ENCODE measurements at places on chromosomes 16 and 17.
A peak's percentile ranks its signal among the peaks of the same experiment; 100 is the strongest.

- DNase-seq: peak; percentile 81
Measured at GRCh38 chr17:29168079-29168758, 12.0 kb downstream of the MYO18A start.

DNA sequence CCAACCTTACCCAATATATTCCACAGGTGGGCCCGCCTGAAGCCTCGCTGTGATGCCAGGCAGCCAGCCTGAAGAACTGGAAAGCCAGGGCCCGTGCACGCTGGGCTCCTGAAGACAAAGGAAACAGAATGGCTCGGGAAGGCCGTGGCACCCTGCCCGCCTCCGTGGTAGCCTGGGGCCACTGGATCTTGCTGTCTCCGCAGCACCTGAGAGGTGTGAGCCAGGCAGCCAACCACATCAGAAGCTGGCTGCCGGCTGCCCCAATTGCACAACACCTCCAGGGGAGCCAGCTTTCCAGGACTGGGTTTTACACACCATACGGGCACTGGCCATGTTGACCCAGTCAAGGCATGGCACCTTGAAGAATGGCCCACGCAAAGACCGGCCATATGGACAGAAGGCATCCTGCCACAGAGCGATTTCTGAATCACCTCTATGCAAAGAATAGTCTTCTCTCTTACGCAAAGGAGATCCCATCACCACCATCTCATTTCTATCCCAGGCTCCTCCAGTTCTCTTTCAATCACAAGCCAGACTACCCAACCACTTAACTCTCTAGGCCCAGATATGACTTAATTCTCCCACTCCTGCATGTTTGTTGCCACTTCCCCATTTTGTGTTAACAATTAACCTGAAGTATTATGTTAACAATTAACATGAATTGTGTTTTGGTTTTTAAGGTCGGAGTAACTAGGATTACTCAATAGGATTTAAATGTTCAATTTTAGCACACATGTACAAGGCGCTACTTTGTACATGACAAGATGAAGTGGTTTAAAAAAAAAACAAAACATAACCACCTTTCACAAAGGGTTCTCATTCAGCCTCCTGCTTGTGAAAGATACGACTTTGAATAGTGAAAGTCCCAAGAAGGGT lies 32.1 kb downstream of the ZFHX3 start:
- DNase-seq: no peak

GRCh38 chr16:9836118-9836736 lies 346.0 kb downstream of the GRIN2A start:
- DNase-seq: peak; percentile 47

- DNase-seq: no peak
Measured at GRCh38 chr16:23952128-23952970, 116.6 kb downstream of the PRKCB start.

- peak; percentile 90 for DNase-seq
Measured at GRCh38 chr17:42832934-42833766, at the start of gene PSME3. Gene PSME3, plus strand, starts transcription at chr17:42833397. Its CDS starts 235 bp downstream, at chr17:42833632.

GRCh38 chr16:2252806-2253148 lies 1.4 kb upstream of the ECI1 start:
- no peak for DNase-seq

- no peak for DNase-seq
Measured at GRCh38 chr16:79758615-79759346, 158.2 kb upstream of the MAF start.

DNA sequence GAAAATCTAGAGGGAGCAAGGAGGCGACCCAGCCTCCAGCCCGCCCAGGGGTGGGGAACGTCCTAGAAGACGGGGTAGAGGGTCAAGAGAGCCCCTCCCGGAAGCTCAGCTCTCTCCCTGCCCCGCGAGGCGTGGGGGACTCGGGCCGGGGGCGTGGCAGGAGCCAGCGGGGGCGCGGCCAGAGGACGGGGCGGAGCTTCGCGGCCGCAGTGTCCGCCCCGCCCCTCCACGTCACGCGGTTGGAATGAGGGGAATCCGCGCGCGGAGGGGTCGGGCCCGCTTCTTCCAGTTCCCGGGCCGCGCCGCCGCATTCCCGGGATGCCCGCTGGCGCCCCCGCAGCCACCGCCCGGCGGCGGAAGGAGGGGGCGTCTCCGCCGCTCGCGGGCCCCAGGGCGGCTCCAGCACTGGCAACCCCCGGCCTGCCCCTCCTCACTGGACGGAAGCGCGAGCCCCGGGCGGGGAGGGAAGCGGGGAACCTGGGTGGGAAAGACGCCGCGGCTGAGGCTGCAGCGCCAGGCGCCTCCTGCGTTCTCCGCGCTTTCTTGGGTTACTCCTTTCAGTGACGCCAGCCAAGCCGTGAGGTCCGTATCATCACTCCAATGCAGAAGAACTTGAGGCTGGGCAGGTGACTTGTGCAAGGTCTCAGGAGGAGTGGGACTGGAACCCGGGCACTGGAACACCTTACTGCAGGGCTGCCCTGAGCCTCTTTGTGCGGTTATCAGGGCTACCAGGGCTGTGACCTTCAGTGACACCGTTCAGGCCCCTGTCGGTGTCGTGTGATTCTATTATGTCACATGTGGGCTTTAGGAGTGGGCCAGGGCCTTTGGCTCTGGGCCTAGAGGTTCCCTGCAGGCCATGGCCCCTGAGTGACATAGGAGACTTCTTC lies 4.3 kb downstream of the MYO1C start:
- peak; percentile 91 for DNase-seq

GRCh38 chr17:59601130-59601529 lies 18.6 kb upstream of the CLTC start:
- DNase-seq: no peak

- peak; percentile 78 for DNase-seq
Measured at GRCh38 chr17:19958023-19958422, 19.6 kb downstream of the AKAP10 start.

- no peak for DNase-seq
Measured at GRCh38 chr17:79658811-79659207, 48.0 kb upstream of the RBFOX3 start.

- no peak for DNase-seq
Measured at GRCh38 chr17:74271281-74271680, 2.8 kb upstream of the DNAI2 start.

- DNase-seq: no peak
Measured at GRCh38 chr17:1867307-1867706, 37.5 kb downstream of the RPA1 start.

DNA sequence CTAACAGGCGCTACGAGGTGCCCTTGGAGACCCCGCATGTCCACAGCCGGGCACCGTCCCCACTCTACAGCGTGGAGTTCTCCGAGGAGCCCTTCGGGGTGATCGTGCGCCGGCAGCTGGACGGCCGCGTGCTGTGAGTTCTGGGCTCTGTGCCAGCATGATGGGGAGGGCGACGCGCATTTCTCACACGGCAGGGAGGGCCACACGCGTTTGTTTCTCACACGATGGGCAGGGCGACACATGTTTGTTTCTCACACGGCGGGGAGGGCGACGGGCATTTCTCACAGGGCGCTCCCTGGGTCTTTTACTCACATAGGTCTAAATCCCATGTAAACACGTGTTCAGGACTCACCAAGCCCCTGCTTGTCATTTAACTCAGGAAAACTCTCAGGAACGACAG lies 4.4 kb downstream of the GAA start:
- no peak for DNase-seq

- DNase-seq: no peak
Measured at GRCh38 chr16:74748616-74749026, 26.0 kb downstream of the FA2H start.

GRCh38 chr17:58083491-58084316 lies 485 bp downstream of the DYNLL2 start:
- peak; percentile 67 for DNase-seq

DNA sequence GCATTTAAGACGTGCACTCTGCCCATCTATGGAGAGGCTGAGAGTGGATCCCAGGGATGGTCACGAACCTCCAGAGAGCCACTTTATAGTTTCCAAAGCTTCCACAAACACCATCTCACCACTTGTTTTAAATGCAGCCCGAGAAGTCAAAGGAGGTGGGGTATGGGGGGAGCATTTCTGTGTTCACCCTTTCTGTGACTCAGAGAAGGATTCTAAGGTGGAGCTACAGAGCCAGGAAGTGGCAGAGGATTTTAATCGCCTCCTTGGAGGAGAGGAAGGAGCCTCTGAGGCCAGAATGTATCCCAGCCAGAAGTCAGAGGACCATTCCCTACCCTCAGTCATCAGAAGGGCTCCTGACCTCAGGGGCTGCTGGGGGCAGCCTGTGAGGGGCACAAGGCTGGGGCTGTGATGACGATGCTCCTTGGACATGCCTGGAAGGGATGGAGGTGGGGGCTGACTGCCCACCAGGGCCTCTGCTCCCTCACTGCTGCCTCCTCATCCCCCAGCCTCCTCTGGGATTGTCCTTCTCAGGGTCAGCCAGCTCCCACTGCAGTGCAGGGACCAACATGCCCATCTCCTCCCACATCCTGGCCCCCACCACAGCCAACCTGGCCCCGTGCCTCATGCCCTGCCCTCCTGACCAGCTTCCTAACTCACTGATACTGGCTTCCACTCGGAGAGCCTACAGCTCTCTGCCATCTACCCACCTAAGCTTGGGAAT lies 2.8 kb downstream of the XYLT2 start:
- no peak for DNase-seq

- DNase-seq: peak; percentile 29
Measured at GRCh38 chr16:86854626-86855294, 276.4 kb downstream of the FOXL1 start.

DNA sequence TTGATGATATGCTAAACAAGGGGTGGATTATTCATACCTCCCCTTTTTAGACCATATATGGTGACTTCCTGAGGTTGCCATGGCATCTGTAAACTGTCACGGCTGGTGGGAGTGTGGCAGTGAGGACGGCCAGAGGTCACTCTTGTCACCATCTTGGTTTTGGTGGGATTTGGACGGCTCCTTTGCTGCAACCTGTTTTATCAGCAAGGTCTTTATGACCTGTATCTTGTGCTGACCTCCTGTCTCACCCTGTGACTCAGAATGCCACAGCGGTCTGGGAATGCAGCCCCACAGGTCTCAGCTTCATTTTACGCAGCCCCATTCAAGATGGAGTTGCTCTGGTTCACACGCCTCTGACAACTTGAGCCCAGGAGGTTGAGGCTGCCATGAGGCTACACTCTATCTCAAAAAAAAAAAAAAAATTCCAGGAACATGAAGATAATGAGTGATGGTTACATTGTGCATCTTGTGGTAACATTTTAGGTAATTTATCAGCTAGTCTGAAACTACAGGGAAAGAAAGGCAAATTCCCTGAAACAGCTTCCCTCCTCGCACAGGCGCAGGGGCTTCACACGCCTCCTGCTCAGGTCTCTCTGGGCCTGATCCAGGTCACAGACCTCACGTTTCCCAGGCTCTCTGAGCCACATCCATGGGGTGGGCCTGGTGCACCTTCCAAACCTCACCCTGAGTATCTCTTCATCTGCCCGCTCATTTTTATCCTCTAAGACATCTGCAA lies 15.3 kb upstream of the UBE2I start:
- DNase-seq: no peak

- no peak for DNase-seq
Measured at GRCh38 chr17:77923776-77924513, 34.6 kb upstream of the TNRC6C start.

DNA sequence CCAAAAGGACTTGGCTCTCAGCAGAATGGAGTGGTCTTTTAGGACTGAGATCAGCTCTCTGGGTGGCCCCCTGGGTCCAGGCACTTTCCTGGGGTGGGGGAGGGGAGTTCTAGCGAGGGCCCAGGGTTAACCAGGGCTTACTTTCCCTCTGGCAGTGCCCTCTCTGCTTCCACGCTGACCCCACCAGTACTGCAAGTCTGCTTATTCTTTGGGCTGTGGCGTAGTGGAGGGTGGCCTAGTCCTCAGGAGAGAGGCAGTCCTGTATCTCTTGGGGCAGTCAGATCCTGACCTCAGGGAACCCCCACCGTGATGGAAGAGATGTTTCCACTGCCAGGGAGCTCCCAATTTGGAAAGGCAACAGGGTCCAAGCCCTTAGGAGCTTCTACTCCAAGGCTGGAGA lies 79.4 kb downstream of the CCDC182 start:
- no peak for DNase-seq

DNA sequence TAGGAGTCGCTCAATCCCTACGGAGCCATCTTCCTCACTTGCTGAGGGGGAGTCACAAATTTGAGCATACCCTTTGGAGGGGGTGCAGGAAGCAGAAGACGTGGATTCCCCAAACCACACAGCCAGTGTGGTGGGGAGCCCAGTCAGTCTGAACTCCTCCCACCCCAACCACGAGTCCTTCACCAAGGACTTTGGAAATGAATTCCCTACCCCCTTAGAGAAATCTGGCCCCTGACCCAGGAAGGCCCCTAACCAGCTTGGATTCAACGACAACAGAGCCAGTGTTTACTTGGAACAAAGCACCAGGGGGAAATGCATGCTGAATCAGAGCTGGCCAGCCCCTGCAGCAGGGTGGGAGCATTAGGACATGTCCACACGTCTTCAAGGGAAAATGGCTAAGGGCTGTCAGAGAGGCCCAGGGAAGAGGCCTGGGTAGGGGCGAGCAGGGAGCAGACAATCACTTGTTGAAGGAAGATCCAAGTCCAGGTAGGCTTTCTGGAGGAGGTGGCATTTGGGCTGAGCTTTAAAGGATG lies 5.5 kb upstream of the TMEM92 start:
- DNase-seq: no peak

DNA sequence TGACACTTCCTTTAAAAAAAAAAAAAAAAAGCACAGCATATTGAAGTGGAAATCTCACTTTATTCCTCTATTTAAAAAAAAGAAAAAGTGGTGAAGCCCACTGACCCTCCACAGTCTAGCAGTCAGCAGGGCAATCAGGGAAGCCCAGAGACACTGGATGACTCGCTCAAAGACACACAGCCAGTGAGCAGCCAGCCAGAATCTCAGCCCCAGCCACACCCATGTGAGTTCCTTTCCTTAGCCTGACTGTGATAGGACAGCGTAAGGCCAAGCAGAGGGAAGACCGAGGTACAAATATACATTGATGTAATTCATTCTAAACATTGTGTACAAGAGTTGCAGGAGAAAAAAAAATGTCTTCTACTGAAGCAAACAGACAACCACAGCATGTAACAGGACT lies 22.5 kb downstream of the XPO6 start:
- DNase-seq: no peak

DNA sequence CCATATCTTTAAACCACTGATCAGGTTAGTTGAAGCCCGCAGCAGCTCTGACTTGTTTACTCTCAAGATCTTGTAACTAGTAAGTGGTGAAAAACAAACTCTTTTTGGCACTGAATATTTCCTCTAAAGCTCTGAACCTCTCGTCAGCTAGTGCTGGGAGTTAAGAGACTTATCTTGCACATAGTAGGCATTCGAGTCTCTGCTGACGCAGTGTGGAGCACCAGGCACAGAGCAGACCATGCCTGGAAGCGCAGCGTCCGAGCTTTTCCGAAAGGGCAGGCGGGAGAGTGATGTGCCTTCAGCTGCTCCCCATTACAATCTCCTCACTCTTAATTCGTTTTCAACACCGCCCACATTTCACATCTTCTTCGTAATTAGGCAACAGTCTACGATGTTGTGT lies 63.0 kb downstream of the SMG6 start:
- no peak for DNase-seq

DNA sequence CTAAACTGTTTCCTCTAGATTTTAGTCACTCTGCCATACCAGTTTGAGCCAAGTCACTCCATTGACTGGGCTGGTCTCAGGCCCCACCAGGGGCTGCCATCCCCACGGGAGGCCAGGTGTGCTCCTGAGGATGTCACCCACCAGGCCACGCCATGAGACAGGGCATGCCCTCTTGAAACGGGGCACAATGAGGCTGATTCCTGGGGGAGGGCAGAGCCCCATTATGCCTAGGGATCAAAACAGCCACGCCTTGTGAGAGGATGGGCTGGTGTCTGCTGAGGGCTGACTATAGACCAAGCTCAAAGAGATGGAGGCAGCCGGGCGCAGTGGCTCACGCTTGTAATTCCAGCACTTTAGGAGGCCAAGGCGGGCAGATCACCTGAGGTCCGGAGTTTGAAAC lies 21.5 kb downstream of the GINS2 start:
- DNase-seq: no peak

All from myocyte (in vitro differentiated cells).